CD4-positive, alpha-beta T cell (primary cell): ENCODE measurements at places on chromosomes 11 and 22.

- no peak for DNase-seq
These were observed 1320.5 kb downstream of the BRD1 start for GRCh38 chr22:48507171-48507570.

DNA sequence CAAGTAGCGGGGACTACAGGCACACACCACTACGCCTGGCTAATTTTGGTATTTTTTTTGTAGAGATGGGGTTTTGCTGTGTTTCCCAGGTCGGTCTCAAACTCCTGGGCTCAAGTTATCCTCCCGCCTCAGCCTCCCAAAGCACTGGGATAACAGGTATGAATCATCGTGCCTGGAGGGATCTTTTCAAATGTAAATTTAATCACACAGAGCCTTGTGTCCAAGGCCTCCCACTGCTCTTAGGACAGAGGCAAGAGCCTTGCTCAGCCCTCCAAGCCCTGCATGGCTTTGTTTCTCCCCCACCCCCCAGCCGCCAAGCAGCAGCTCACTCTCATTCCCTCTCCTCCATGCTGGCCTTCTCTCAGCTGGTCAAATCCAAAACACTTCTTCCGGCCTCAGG is 75.3 kb upstream of the CREB3L1 start:
- no peak for DNase-seq

- DNase-seq, result no peak
These were observed 51.0 kb downstream of the SYTL2 start for GRCh38 chr11:85759915-85760314.

DNA sequence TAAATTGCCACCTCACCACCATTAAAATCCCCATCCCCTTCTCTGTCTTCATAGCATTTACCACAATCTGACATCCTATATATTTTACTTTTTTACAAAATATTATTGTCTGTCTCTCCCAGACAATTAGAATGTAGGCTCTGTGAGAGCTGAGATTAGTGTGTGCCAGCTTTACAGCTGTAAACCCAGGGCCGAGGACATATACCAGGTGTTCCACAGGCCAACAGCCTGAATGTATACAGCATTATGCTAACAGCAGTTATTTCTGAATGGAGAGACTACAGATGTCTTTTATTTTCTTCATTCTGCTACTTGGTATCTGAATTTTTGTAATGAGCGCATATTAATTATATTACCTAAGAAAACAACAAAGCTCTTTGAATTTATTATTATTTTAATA is 36.7 kb downstream of the FZD4 start:
- DNase-seq, result no peak

- DNase-seq, result peak; percentile 42
These were observed 27.6 kb upstream of the TOLLIP start for GRCh38 chr11:1336836-1337646.
